H54 (cell line): ENCODE measurements at places on chromosomes 13 and 19.
A peak's percentile ranks its signal among the peaks of the same experiment; 100 is the strongest.

- DNase-seq = no peak
Observed at GRCh38 chr13:97327506-97328221, 105.5 kb downstream of the MBNL2 start.

- no peak for DNase-seq
Observed at GRCh38 chr19:15550929-15551292, 42.6 kb downstream of the CYP4F22 start.

DNA sequence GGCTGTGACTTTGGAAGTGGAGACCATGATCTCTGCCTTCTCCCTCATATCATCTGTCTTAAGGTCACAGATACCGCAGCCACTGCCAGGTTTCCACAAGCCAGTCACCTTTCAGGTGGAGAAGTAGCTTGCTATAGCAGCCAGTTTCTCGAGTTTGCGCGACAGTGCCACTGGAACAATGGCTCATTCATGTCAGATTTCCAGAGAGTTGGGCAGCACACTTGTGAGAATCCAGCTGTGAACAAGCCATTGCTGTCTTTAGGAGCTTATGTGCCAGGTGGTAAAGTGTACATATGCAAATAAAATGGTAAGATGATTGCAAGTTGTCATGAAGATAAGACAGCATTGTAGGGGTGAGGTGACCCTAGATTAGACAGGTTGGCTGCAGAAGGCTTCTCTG lies 22.3 kb downstream of the GARRE1 start:
- DNase-seq = no peak

DNA sequence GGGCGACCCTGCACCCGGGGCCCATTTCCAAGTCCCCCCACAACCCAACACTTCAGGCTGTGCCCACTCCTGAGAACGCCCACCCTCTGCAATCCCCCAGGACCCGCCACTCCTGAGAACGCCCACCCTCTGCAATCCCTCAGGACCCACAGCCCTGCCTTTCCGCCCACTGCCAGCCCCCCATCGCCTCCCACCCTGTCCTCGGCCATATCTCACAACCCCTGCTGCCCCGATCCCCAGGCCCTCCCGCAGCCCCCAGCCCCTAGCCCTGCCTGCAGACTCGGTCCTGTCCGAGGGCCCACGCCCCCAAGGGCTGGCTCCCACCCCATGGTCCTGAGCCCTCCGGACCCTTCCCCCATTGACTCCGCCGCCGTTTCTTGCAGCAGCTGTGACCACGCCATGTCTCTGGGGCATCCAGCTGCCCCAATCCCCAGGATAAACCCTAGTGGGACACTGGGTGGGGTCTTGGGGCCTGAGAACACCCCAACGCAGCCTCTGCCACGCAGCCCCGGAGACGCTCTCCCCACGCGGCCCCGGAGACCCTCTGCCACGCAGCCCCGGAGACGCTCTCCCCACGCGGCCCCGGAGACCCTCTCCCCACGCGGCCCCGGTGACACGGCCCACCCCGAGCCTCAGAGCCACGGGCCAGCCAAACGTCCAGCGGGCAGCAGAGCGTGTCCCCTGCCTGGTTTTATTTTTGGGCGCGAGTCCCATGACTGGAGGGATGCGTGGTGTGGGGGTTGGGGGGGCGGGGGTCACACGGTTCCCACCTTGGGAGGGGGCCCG lies 17.0 kb downstream of the SBNO2 start:
- DNase-seq = no peak

DNA sequence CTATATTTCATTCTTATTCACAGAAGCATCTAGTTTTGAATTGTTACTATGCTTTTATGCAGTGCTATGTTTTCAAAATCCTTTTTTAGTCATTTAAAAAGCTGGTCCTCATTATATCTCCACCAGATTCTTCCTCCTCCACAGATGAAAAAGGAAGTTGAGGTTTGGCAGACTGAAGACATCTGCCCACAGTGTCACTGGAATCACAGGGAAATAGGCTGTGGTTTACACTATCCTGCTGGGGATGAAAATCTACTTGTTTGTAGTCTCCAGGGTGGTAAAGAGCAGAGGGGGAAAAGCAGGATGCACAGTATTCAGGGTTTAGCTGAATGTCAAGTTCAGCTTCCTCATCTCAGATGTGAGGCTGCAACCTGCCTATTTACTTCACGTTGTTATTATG lies 351.2 kb downstream of the DNAJC15 start:
- no peak for DNase-seq

DNA sequence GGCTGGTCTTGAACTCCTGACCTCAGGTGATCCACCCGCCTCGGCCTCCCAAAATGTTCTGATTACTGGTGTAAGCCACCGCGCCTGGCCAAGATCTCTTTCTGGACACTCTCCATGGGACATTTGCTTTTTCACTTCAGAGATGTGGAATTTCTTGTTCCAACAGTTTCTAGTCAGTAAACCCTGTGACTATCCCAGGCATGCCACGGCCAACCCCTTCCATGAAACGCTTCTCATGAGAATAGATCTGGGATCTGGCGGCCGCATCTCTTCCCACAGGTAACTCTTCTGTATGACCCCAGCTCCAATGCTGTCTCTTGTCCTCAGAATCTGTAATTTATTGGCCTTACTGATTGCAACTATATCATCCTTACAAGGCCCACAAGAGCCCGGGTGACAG lies 16.2 kb downstream of the PLPP2 start:
- DNase-seq = no peak

DNA sequence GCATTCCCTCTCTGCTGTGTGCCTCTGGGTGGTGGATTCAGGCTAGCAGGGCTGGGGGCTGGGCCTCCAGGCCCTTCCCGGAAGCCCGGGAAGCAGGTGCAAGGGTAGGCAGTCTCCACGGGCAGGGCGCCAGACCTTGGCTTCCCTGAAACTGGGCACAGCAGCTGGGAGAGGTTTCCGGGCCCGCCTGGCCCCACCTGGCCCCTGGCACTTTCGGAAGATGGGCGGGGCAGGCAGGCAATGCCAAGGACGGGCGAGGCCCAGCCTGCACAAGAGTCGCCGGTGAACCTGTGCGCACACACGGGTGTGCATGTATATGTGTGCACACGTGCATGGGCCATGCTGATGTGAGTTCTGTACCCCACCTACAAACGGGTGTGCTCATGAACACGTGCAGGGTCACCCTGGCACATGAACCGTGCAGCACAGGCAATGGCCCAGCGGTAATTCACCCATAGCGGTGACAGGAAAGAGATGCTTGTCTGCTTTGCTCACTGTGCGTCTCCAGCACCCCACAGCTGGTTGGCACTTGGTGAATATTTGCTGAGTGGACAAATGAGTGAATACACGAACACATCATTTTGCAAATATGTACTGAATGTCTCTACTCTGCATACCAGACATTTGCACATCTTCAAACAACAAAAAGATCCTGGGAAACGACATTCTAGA lies 15.3 kb downstream of the GADD45B start:
- DNase-seq = peak; percentile 98

DNA sequence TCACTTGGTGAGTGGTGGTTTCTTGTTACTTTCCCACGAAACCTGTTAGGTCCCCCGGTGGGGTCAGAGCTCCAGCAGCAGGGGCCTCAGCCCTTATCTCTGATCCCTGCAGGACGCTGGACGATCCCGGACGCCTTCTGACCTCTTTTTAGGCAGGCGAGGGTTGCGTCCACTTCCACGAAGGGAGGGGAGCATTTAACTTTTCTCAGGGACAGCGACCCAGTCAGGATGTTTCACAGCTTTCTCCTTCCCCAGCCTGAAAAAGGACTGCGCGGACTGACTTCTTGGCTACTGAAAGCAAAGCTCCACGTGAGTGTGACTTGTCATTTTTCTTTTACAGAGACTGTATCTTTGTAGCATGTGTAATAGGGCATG lies 692 bp downstream of the ZNF234 start:
- no peak for DNase-seq

GRCh38 chr13:70090036-70090723 lies 17.4 kb upstream of the ATXN8OS start:
- no peak for DNase-seq

DNA sequence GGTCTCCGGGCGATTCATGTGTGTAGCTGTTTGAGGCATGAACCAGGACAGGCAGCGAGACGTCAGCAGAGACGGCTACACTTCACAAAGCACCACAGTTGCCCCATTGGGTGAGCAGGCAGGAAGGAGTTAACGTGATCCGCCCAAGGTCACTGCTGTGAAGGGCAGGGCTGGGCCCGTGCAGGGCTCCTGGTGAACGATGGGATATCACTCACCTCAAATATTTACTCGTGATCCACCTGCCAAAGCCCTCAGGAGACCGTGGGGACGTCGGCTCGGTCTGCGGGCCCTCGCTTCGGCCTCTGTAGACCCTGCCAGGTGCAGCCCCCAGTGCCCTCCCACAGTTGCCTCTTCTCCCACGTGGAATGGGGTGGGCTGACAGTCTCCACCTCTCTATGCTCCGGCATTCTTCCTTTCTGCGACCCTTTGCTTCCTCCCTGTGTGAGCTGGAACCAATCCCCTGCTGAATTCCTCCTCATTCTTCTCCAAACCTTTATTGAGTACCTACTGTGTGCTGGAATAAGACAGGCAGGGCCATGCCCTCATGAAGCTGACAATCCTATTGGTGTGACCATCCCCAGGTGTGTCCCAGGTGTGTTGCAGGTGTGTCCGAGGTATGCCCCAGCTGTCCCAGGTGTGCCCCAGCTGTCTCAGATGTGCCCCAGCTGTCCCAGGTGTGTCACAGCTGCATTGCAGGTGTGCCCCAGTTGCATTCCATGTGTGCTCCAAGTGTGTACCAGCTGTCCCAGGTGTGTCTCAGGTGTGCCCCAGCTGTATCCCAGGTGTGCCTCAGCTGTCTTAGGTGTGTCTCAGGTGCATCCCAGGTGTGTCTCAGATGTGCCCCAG lies 2.0 kb upstream of the GRK1 start:
- DNase-seq = no peak

GRCh38 chr13:29541400-29541799 lies 54.1 kb downstream of the SLC7A1 start:
- no peak for DNase-seq

GRCh38 chr19:46480415-46480814 lies 9.1 kb upstream of the PNMA8A start:
- DNase-seq = no peak

GRCh38 chr19:58009666-58010301 lies 7.2 kb upstream of the ZNF606 start:
- DNase-seq = no peak

DNA sequence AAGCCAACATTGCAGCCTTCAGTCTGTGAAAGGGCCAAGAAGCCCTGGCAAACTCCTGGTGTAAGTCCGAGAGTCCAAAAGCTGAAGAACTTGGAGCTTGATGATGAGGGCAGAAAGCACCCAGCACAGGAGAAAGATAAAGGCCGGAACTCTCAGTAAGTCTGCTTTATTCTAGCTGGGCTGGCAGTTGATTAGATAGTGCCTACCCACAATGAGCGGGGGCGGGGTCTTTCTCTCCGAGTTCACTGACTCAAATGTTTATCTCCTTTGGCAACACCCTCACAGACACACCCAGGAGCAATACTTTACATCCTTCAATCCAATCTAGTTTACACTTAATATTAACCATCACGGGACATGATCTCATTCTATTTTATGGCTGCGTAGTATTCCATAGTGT lies 1317.1 kb downstream of the SLITRK1 start:
- no peak for DNase-seq

DNA sequence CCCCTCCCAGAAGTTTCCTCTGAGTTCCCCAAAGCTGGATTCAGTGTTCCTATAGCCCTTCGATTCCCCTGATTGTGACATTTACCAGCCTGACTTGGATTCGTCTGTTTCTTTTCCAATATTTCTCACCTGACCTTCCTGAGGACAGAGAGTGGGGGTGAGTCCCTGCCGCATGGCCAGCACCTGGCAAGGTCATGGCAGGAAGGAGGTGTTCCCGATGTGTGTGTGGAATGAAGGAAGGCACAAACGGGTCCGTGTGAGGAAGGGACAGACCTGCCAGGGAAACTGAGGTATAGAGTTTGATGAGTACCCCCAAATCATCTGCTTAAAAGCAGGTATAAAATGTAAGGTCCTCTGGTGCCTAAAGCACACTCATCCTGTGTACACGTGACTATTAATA lies 3.3 kb downstream of the COL4A1 start:
- no peak for DNase-seq

- no peak for DNase-seq
Observed at GRCh38 chr13:35252536-35253205, 223.8 kb downstream of the MAB21L1 start.

- DNase-seq = no peak
Observed at GRCh38 chr13:114142640-114143490, 10.4 kb upstream of the RASA3 start.

DNA sequence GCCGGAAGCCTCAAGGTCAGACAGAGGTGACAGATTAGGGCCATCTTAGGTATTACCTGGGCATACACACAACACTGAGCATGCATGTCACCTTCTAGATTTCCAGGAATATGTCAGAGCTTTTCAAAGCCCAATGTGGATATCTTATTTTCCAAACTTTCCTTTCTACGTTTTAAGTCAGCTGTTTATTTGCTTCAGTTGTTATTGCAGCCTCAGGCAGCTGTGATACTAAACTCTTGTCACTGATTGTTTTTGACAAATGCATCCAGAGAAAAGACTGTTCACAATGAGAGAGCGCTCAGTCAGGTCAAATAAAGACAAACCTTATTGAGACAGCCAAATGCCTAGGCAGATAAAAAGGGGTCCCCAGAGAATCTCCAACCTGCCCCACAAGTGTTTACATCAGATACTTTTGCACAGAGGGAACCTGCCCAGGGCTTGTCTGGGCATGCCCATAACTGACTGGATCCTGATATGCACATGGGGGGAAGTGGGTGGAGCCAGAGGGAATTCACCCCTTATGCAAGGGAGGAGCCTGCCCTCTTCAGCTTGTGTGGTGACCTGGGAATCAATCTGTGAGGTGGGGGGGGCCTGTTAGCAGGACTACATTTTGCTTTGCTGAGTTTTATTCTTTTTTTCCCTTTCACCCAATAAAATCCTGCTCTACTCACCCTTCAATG lies 28.5 kb downstream of the MED4 start:
- no peak for DNase-seq

DNA sequence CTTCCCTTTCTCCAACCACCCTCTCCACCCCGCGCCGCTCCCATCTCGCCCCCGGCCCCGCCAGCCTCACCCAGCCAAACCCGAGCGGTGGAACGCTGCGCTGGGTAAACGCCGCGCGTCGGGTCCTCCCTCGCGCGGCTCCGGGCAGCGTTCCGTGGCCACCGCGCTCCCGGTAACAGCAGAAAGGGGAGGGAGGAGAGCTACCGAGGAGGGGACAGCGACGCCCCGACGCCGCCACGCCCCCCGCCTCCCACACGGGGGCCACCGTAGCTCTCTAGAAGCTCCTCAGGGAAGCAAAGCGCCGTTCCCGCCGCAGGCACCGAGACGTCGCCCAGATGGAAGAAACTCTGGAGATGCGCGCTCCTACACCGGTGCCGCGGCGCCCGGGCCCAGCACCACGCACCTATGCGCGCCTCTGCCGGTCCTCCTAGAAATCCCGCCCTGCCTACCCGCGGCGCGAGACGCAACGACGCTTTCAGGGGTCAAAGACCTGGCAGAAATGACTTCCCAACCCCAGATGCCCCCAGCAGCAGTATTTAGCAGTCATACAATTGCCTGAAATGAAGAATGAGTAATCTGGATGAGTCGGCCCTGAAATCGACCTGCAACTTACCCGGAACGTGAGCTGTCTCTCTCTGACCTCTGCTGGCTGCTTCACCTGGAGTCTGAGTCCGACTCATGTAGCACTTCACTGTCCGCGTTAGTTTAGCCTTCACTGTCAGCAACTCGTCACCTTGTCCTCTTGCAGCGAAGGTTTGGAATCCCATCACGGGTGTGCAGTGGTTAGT lies at the start of gene RUBCNL:
TSS of gene RUBCNL (minus strand) at position 189 of the 788 bp plus-strand sequence. CDS start 14,777 bp downstream, outside the sequence.
- DNase-seq = no peak
